Retina (tissue), 1 donor: ENCODE measurements at places on chromosomes 1 and 21.
A peak's percentile ranks its signal among the peaks of the same experiment; 100 is the strongest.

- DNase-seq: peak; percentile 25
These were observed 16.4 kb downstream of the RNF220 start for GRCh38 chr1:44421446-44421884.

DNA sequence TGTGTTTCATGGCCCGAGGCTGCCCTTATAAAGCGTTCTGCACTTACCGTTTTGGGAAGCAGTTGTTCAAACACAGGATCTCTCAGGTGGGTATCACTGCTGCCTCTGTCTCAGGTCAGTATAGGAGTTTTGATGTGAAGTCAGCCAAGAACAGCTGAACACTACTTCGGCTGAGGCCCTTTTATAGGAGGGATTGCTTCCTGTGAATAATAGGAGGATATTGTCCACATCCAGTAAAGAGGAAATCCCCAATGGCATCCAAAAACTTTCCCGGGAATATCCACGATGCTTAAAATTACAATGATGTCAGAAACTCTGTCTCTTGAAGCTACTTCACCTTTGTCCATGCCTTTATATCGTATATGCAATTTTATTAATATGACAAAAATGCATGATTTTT, at the start of gene SELE:
Gene SELE, minus strand, starts transcription at position 156 of the 400 bp plus-strand sequence. CDS start 467 bp downstream, outside the sequence.
- no peak for DNase-seq

GRCh38 chr21:14900611-14901010, 164.2 kb downstream of the NRIP1 start:
- DNase-seq: no peak

DNA sequence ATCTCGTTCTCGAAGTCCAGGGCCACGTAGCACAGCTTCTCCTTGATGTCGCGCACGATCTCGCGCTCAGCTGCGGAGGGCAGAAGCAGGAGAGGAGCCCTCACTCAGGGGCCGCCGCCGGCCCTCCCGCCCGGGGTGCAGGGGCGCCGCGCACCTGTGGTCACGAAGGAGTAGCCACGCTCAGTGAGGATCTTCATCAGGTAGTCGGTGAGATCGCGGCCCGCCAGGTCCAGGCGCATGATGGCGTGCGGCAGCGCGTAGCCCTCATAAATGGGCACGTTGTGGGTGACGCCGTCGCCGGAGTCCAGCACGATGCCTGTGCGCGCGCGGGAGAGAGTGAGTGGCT, 1.8 kb downstream of the ACTA1 start:
- DNase-seq: peak; percentile 65

- DNase-seq: peak; percentile 64
These were observed at the start of gene NKAIN1 for GRCh38 chr1:31239653-31240241. Gene NKAIN1 (minus strand): TSS chr1:31239887. CDS start chr1:31239547, 340 bp downstream.

- DNase-seq: no peak
These were observed 78.3 kb downstream of the NUF2 start for GRCh38 chr1:163399976-163400601.

DNA sequence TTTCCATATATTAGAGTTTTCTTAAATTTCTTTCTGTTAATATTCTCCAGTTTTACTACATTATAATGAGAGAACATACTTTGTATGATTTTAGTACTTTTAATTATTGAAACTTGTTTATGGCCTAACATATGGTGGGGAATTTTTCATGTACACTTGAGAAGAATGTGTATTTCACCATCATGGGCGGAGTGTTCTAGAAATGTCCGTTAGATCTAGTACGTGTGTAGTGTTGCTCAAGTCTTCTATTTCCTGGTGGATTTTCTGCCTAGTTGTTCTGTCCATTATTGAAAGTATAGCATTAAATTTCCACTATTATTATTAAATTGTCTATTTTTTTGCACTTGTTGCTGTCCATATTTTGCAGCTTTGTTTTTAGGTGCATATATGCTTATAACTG, 64.0 kb upstream of the RGS21 start:
- DNase-seq: no peak

DNA sequence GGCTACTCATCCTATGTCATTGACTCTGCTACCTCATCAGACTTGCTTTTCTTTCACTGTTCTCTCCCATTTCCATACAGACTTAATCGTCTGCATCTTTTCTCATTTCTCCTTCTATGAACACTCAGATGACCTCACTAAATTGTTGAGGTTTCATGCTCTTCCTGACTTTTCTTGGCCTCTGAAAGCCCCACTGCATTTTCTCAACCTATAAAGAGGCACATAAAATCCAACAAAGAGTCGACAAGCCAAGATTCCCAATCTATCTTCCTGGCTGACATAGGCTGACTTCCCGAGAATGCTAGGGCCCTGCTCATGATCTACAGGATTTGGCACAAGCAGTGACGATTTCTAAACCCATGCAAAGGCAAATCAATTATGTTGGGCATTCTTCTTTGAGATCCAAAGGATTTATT, 280.8 kb upstream of the DPYD start:
- DNase-seq: no peak

DNA sequence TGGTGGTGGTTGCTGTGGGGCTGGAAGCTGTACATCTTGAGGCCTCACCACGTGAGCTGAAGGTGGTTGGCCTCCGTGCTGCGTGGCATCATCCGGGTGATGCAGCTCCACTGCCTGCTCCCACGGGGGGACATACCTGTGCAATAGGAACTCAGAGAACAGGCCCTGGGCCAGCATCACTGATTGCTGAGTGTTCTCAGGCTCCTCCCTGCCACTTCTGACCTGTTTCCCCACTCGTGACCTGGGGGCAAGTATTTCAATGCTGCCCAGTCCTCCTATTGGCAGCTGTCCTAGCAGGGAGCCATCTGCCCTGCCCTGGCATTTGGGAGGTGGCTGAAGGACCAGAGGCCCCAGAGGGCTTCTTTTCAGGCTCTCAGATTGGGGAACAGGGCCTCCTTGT, 26.1 kb downstream of the PTPRF start:
- DNase-seq: no peak

DNA sequence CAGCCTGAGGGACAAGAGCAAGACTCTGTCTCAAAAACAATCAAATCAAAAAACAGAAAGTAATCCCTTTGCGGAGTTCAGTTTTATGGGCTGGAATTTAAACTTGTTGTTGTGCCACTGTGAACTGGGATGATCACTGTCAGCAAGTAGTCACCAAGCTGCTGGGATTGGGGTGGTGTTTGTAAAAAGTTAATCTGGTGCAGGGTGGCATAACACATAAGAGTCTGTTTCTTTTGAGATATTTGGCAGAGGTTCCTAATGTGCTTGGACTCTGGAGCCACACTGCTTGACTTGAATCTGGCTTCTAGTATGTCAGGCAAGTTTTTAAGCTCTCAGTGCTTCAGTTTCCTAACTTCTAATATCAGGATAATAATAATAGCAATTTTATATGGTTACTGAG, 6.6 kb downstream of the CLIC4 start:
- DNase-seq: no peak

- DNase-seq: no peak
These were observed 20.2 kb upstream of the ZBTB21 start for GRCh38 chr21:42030311-42030710.

GRCh38 chr1:244957525-244957924, 93.2 kb upstream of the HNRNPU start:
- DNase-seq: no peak

- peak; percentile 81 for DNase-seq
These were observed 492 bp downstream of the HLX start for GRCh38 chr1:220879509-220880361.

GRCh38 chr1:84795966-84796600, 96.9 kb downstream of the LPAR3 start:
- no peak for DNase-seq

- DNase-seq: no peak
These were observed 21.8 kb downstream of the RC3H1 start for GRCh38 chr1:174000371-174000770.

- no peak for DNase-seq
These were observed 42.8 kb downstream of the SMG7 start for GRCh38 chr1:183515002-183515689.

GRCh38 chr1:147853391-147853790, 49.2 kb upstream of the GJA8 start:
- DNase-seq: no peak

GRCh38 chr1:76106719-76107235, 32.2 kb downstream of the ST6GALNAC3 start:
- no peak for DNase-seq

GRCh38 chr1:173505391-173505790, 28.3 kb downstream of the PRDX6 start:
- no peak for DNase-seq

DNA sequence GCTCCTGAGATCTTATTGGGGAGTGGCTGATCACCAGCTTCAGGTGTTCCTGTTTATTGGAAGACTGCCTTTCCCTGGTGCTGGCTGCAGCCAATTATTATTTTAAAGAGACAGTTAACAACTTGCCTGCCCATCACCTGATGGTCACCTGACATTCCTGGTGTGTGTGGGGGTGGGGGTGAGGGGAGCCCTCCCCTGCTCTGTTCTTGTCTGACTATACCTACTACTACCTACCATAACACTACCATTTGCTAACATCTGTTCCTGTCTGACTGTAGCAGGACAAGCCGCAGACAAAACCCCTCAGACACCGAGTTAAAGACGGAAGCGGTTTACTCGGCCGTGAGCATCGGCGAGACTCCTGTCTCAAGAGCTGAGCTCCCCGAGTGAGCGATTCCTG, 54.9 kb upstream of the NBPF3 start:
- DNase-seq: no peak

DNA sequence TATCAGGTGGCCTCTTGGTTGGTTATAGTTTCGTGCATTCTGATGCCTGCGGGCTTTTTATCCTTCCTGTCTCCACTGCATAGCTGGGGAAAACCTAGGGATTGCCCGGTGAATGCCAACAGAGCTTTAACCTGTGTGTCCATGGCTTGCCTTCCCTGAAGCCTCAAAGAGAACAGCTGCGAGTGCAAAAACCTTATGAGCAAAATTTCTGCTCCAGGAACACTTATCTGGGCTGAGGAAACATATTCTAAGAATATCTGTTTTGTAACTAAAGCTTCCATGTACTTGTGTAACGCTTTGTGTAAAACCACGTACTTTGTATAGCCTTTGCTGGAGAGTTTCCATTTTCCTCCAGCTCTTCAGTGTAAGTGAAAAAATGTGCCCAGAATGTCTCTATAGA, 7.2 kb downstream of the CNST start:
- no peak for DNase-seq

GRCh38 chr1:205584732-205585131, 47.1 kb downstream of the ELK4 start:
- no peak for DNase-seq

- DNase-seq: no peak
These were observed 3.8 kb upstream of the LCE3A start for GRCh38 chr1:152626744-152627143.

DNA sequence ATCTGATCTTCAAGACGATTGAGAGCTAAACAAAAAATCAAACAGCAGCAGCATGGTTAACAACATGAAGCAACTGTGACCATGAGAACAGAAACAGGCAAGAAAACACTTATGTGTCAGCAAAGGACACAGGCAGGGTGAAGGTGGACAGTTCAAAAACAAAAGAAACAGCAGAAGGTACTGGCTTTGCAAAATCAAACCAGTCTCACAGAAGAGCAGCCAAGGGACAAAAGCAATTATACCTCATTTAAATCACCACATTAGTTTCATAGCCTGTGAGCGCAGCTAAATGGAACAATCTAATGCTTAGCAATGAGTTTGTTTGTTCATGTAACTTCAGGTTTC, 59.1 kb downstream of the CAPN2 start:
- DNase-seq: no peak

DNA sequence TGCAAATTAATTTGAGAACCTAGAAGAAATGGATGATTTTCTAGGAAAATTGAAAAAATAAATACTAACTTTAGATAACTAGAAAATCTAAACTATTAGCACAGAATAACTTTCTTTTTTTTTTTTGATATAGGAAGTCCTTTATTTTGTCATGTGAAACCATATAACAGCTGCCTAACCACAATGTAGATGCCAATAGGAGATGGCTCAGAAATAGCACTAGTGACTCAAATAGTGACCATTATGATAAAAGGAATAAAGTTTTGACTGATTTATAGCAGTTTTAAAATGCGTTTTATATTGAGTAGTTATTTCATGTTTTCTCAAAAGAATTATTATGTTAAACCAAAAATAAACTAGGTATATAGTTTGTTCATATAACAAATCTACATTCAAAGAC, 158.0 kb upstream of the CACYBP start:
- no peak for DNase-seq

GRCh38 chr1:43841321-43842174, 92.1 kb upstream of the ARTN start:
- no peak for DNase-seq

- DNase-seq: no peak
These were observed 244.7 kb downstream of the PTPRU start for GRCh38 chr1:29481031-29481430.

DNA sequence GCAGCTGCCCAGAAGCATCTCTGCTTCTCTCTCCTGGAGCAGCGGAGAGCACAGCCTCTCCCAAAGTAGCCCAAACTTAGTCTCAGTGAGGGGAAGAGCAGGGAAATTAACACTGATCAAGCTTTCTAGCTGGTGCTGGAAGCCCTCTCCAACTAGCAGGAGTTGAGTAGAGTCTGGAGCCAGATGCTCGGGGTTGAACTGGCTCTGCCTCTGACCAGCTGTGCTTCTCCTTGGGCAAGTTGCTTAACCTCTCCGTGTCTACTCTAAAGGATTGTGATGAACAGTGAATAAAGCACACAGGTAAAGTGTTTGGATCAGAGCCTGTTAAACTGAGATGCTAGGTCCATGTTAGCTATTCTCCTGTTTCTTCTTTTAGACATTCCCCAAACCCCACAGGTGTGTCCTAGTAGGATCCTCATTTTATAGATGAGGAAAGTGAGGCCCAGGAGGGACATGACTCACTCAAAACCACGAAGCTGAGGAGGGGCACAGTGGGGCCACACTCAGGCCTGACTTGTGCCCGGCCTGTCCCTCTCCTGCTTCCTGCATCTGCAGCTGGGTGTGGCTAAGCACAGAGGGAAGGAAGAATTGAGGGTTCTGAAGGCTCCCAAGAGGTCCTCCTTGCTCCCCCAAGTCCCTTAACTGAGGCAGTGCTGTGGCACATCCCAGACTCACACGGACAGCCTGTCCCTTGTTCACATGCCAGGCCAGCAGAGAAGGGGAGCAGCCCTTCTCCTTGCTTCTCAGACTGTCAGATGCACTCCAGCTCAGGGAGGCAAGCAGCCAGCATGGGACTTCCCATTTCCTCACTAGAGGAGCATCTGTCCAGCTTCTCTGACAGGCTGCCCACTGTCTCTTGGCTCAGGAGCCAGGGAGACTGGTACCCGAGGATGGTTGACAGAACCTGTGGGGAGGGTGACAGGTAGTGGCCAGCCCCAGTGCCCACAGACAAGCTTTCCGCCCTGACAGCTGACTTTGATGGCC, 152.0 kb upstream of the IGSF21 start:
- DNase-seq: no peak

DNA sequence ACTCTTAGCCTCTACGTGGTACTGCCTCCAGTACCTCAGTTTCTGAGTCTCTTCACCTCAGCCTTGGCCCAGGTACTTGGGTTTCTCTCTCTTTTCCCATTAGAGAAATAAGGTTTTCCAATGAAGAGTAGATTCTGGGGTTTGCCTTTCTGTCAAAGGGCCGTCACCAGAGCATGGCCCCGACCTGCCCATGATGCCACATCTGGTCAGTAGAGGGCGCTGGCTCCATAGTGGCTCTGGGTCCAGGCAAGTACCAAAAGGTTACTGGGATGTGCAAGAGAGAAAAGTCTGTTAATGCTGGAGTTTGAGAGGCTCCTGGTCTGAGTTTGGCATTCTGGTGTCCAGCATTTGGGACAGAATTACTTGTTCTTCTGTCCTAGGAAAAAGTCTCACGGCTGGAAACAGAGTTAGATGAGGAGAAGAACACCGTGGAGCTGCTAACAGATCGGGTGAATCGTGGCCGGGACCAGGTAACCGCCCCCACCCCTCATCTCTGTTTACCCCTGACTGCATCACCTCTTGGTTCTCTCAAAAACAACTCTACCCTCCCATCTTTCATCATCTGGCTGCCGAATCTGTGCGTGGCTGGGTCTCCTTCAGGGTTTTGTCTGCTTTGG, 5.3 kb upstream of the TUFT1 start:
- DNase-seq: peak; percentile 72
